Stimulated activated naive CD8-positive, alpha-beta T cell treated with anti-CD3 and anti-CD28 coated beads, Interleukin-15, Interleukin-2, amounts not matched to agents 100 U/mL and 50 U/mL, for 24 hours (primary cell): ENCODE measurements at places on chromosomes 2 and 18.

DNA sequence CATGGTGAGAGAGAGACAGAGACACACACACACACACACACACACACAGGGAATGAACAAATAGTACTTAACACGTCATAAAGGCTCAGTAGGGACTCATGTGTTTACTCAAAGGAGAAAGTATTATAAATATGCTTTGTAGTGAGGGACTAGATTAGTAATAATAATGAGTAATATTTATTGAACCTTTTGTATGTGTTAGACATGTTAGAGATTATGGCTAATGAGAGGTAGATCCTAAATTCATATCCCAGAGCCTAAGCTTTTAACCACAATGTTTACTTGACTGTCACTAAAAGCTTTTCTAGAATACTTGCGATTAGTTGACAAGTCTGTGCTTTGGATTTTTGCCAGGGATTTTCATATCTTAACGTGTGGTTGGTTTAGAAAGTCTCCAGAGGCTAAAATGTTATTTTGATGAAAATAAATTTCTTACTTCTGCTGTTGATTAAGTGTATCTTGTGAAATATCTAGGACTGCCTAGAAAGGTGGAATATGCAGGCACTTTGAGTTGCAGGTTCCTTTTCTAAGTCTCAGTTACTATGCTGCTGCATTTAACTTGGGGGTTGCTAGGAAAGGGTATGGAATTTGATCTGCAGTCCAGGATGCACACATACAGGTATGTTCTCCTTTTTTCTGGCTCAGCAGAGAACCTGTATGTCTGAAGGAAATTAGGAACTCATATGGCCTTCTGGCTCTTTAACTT lies 64.5 kb downstream of the UBR3 start:
- DNase-seq, result no peak

GRCh38 chr2:184463102-184463865 lies 135.0 kb upstream of the ZNF804A start:
- DNase-seq, result no peak

- no peak for DNase-seq
Observed at GRCh38 chr2:160006475-160006874, 55.9 kb downstream of the PLA2R1 start.

- peak; percentile 2 for DNase-seq
Observed at GRCh38 chr2:240920783-240921231, 14.7 kb downstream of the CROCC2 start.

DNA sequence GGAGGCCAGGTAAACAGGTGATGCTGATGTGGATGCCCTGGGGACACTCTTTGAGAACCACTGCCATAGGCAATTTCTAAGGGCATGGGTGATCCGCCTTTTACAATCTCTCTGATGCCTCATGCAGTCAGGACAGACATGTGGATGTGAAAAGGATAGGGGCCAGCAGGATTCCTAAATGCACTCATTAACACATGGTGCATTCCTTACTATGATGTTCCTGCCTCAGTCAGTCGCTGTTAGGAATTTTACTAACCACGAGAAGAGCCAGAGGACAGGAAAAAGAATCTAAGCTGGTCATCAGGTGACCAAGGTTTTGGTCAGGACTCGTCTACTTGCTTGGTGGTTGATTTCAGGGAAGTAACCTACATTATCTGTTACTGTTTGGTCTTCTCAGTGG lies 191.0 kb downstream of the ARL4C start:
- DNase-seq, result no peak

DNA sequence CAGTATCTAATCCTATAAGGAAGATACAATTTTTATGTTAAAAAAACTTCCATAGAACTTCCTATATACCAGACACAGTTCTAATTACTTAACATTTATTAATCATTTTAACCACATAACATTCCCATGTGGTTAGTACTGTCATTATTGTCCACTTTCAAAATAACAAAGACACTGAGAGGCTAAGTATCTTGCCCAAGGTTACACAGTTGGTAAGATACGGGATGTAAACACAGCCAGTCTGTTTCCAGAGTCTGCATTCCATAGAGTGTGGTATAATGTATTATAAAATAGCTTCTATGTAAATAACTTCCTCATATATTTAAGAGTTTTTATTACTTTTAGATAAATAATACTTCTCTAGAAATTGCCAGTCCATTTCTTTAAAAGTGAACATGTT lies 383.3 kb upstream of the ETAA1 start:
- DNase-seq, result no peak

GRCh38 chr2:70947556-70948184 lies 12.0 kb downstream of the ATP6V1B1 start:
- no peak for DNase-seq

- DNase-seq, result no peak
Observed at GRCh38 chr2:235406430-235406829, 87.4 kb upstream of the AGAP1 start.

GRCh38 chr18:80213182-80213581 lies 34.1 kb downstream of the PARD6G start:
- DNase-seq, result no peak

DNA sequence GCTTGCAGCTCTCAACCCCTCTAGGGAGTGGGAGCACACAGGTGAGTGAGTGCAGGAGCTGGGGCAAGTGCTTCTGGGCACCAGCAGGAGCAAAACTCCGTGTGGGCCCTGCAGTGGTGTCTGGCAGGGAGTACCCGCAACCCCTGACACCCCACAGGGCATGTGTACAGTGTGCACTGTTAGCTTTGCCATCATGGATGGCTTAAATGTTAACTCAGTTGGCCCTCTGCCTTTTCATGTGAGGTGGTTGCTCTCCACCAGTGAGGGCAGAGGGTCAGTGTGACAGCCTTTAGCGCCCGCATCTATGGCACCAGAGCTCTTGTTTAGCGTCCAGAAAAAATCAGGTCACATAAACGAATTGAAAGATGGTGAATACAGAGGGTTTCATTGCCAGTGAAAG lies 92.7 kb downstream of the TPGS2 start:
- DNase-seq, result no peak
